CD8-positive, alpha-beta T cell (primary cell): ENCODE measurements at places on chromosomes 4 and X.
A peak's percentile ranks its signal among the peaks of the same experiment; 100 is the strongest.

DNA sequence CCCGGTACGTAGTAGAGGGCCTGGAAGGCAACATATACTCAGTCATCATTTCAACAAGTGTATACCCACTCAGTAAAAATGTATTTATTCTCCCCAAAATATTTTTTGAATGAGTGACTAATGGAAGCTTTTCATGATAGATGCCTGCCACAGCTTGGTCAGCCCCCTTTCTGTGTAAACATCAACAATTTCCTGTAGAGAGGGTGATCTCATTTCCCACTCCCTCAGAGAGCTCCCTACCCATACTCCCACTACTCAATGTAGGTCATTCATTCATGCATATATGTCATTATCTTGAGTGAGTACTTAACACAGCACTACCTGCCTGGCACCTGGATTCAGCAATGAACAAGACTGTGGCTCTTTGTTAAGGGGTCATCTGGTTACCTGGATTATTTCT lies 81.9 kb downstream of the STK32B start:
- DNase-seq = no peak

DNA sequence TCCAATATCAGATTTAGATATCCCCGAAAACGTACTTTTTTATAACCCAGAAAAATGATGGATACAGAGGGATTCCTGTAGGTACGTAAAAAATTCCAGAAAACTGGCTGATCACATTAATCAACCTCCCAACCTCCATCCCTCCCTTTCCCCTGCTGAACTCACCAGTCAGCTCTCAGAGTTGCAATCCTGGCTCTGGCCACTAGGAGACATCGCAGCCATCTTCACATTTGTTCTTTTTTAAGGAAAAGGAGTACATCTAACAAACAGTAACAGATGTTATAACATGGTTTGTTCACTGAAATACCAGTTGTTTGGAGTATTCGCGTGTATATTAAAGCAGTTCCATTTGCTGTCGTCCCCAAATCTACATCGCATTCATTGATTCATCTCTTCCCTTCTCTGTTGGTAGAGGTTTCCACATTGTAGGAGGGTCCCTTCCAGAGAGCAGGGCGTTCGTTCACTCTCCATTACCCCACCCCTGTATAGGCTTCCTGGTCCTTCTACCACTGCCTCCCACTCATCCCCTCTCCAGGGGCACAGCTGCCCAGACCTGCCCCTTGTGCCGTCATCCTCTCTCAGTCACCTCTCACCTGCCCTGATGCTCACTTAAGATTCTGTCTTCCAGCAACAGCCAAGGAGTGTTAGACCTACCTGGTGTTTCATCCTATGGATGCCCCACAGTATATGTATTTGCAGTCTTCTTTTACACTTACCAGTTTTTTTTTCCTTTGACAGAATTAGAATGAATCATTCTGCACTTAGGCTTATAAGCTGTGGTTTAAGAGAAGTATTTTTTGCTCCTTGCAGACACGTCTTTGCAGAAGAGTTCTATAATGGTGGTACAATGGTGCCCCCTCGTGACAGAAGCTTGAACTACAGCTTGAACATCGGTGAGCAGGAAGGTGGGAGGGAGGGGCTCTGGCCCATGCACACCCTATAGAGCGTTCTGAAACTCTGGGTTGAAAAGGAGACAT lies 36.8 kb upstream of the RAB40AL start:
- peak; percentile 73 for DNase-seq

GRCh38 chr4:52249581-52249980 lies 198.5 kb downstream of the SPATA18 start:
- no peak for DNase-seq

- no peak for DNase-seq
Observed at GRCh38 chrX:22758807-22759481, 240.8 kb upstream of the DDX53 start.

- no peak for DNase-seq
Observed at GRCh38 chrX:68936608-68937007, 107.8 kb downstream of the EFNB1 start.

- no peak for DNase-seq
Observed at GRCh38 chr4:6339818-6340445, 70.3 kb downstream of the WFS1 start.

DNA sequence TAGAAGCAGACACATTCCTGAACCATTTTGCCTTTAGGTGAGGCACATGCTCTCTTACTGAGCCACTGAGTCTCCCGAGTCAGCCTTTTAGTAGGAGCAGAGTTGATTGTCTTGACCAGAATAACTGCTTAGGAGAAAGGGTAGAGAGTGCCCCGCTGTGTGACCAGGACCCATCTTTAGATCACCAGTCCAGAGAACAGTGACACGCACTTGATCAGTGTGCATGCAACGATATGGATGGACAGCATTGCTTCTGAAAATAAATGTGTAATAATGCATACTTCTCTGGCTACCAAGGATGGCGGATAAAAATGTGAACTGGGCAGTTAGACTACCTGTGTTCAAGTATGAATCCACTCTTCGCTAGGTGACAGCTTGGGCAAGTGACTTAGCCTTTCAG lies 897.7 kb downstream of the TRIML1 start:
- DNase-seq = no peak

GRCh38 chr4:8319731-8320385 lies 50.3 kb downstream of the HTRA3 start:
- no peak for DNase-seq

GRCh38 chrX:129600981-129601424 lies 53.8 kb downstream of the APLN start:
- peak; percentile 54 for DNase-seq

GRCh38 chrX:31036895-31037294 lies 34.9 kb downstream of the FTHL17 start:
- peak; percentile 0 for DNase-seq

GRCh38 chr4:166202991-166203390 lies 330.0 kb downstream of the TLL1 start:
- DNase-seq = no peak

DNA sequence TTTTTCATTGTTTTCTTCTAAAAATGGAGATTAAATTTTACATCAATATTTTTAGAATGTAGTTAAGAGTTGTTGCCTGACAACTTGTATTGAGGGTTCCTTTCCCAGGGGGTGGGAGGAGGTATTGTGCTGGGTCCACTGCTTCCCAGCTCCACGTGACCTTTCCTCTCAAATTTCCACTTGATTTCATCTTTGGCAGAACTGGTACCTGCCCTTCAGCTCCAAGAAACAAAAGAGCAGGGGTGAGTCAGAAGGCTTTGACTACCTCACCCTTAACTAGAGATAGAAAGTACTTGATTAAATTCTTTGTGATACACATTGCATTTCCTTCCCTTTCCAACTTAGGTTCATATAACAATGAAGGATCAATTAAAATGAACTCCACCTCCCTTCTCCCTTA lies 19.7 kb downstream of the TRIM2 start:
- DNase-seq = no peak

GRCh38 chr4:76699751-76700310 lies 198.1 kb downstream of the SOWAHB start:
- no peak for DNase-seq

GRCh38 chr4:26533685-26534084 lies 43.4 kb upstream of the CCKAR start:
- DNase-seq = no peak

DNA sequence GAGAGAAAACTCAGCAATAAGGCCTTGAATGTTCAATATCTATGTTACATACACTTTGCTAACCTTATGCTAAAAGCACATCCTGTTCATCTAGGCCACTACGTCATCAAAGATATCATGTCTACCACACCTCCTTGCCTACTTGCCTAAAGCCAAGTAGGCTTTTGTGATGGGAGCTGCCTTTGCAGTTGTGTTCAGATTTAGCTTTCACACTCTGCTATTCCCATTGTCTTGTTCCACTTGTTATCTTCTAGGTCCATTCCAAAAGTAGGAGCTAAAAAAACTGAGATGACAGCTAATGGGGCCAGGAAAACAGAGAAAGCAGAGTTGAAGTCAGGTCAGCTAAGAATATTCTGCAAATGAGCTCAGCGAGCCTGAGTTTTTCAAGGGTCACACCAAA lies 153.6 kb upstream of the EDNRA start:
- no peak for DNase-seq

GRCh38 chr4:121030711-121031110 lies 41.6 kb downstream of the NDNF start:
- no peak for DNase-seq

- peak; percentile 78 for DNase-seq
Observed at GRCh38 chr4:10416441-10416840, 40.8 kb downstream of the ZNF518B start.

DNA sequence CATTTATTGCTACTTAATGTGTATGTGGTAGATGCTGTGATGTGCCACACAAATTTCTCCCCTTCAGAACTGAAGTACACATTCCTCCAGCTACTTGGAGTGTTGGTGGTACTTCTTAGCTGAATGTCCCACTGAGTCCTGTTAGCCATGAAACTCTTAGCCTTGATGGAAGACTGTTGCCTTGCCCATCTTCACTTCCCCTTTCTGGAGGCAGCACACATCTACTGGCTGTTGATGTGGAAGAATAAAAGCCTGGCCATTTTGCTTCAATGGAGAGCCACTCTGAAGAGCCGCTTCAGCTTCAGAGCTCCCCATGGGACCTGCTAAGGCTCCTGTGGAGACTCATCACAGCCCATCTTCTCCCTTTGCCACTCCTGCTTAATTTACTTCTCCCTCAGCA lies 157.7 kb upstream of the PITX2 start:
- no peak for DNase-seq

- DNase-seq = no peak
Observed at GRCh38 chr4:135120195-135120594, 918.6 kb upstream of the PABPC4L start.

DNA sequence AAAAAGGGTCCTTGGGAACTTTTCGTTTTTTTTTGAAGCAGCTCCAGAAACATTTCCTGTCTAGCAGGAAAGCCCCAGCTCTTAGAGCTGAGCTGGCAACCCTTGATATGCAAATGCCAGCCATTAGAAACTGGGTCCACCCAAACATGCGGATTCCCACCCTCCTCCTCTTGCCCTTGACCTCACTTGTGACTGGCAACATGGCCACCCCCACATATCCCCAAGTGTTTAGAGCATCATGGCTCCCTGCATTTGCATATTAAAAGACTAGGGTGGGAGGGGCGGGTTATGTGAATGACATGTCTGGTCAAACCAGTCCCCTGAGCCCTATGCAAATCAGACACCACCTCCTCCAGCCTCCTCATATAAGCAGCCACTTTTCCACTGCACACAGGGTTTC lies 671.1 kb downstream of the FAT4 start:
- DNase-seq = no peak

DNA sequence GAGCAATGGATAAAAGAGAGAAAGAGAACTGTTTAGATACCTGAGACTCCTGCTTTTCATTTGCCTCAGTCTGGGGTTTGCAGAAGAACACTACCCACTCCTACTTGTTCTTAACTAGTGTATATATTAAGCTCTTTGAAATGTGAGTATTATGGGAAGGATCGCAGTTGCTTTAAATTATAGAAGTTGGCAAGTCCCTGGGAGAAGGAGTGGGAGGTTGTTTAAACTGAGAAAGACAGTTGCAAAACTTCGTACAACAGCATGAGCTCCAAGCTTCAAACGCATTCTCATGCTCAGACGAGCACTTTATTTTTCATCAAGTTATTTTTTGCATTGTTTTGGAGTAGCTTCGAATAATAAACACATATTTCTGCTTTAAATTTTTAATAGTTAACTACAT lies 88.1 kb upstream of the C1QTNF7 start:
- DNase-seq = no peak

DNA sequence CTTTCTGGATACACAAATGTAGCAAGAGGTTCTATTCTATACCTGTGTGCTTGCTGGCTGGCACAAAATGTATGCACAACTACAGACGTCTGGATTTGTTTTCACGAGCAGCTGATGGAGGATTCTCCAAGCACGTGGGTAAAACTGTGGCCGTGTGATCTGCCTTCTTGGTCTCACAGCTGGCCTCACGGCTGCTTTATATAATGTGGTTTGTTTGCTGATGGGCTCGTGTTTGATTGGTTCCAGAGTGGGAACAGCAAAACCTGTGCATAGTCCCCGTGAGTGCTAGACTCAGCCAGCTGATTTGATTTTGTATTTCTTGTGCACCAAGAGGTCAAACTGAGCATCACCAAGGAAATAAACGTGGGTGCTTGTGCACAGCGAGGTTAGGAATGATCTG lies 262.6 kb upstream of the RPS6KA3 start:
- DNase-seq = no peak

DNA sequence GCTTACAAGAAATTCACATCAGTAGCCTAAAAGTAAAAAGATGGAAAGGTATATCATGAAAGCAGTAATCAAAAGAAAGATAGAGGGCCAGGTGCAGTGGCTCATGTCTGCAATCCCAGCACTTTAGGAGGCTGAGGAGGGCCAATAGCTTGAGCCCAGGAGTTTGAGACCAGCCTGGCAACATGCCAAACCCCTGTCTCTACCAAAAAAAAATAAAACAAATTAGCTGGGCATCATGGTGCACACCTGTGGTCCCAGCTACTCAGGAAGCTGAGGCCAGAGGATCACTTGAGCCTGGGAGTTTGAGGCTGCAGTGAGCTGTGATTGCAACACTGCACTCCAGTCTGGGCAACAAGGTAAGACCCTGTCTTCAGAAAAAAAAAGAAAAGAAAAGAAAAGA lies 55.5 kb downstream of the GSPT2 start:
- no peak for DNase-seq

GRCh38 chrX:40154853-40155588 lies 57.3 kb upstream of the BCOR start:
- no peak for DNase-seq

DNA sequence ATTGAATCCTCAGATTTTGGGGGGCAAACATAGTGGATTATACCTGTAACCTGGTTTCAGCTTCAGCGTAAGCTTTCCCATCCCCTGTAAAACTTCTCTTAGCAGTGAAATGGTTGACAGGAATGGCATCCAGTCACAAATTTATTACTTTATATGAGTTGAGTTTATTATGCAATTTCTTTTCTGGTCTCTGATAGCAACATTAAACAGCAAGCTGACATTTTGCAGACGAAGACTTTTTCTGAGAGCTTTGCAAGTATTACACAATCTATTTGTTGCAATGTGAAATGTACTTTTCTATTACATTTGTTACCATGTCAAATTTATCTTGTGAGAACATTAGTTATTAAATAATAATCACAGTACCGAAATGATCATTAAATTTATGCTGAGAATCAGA lies 60.6 kb downstream of the GSPT2 start:
- DNase-seq = no peak

- no peak for DNase-seq
Observed at GRCh38 chrX:23394421-23394820, 59.8 kb downstream of the PTCHD1 start.

- DNase-seq = no peak
Observed at GRCh38 chr4:103118166-103118565, 18.5 kb upstream of the BDH2 start.
